ENCODE measurements at places on chromosomes 3 and 15.

GRCh38 chr15:98760975-98761374 lies 112.6 kb downstream of the IGF1R start:
- DNase-seq = no peak

DNA sequence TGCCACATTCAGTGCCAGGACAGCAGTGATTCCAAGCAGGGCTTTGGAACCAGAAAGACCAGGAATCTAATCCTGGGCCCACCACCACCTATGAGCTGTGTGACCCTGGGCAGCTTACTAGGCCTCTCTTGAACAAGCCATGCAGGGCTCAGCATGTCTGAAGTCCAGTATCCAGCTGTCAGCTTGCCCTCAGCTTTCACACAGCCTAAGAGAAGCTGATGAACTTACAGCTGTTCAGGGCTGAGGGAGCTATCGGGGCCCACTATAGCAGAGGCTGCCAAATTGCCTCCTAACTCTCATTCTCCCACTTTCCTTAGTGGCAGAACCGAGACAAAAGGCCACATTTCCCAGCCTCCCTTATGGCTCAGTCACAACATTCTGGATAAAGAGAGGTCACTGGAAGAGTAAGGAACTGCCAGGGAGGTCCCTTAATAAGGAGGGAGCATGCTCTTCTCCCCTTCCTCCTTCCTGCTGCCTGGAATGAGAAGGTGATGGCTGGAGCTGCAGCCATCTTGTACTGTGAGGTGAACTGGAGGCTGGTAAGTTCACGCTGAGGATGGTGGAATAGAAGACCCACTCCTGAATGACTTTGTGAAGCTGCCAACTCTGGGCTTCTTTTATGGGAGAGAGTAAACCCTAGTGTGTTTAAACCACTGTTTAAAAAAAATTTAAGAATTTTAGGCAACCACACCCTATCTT lies 34.5 kb downstream of the FEM1B start:
- no peak for DNase-seq

DNA sequence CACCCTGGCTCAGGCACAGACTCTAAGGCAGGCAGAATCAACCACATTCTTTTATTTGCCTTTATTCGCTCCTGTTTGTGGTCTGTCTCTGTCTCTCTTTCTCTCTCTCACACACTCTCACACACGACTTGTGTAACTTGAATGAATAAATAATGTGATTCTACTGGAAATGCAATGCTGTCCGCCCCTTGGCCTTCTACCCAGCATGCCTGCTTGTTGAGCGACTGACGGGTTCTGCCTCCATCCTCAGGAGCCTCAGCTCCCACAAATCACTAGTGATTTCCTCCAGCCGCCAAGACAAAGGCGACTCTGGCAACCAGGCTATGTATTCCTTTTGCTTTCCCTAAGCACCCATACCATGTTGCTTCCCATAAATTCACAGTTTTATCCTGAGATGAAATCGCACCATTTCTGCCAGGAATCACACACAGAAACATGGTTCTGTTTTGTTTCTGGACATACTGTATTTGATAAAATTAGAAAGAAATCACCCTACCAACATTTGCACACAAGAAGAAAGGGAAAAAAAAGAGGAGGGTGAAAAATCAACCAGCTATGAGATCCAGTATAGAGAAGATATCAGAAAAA lies 460.8 kb downstream of the MAGI1 start:
- no peak for DNase-seq

- no peak for DNase-seq
Measured at GRCh38 chr3:135532021-135532420, 433.5 kb upstream of the PPP2R3A start.

DNA sequence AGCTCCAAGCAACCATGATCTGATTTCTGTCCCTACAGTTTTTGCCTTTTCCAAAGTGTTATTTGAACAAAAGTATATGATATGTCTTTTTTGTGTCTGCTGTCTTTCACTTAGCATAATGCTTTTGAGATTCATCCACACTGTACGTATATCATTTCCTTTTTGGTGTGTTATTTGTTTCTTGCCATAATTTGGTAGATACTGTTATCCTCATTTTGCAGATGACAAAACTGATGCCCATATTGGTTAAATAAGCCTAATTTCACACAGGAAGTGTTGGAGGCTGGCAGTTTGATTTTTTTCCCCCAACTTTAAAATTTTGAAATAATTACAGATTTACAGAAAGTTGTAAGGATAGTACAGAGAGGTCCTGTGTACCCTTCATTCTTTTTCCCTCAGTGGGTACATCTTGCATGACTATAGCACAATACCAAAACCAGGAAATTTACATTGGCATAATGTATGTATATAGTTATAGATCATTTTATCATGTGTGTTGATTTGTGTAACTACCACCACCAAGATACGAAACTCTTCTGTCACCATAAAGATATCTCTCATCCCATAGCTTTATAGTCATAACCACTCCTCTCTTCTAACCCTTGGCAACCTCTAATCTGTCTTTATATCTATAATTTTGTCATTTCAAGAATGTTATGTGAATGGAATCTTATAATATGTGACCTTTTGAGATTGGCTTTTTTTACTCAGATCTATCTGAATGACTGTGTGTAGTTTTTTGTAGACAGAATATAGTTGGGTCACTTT lies 55.6 kb downstream of the RASA2 start:
- DNase-seq = no peak

DNA sequence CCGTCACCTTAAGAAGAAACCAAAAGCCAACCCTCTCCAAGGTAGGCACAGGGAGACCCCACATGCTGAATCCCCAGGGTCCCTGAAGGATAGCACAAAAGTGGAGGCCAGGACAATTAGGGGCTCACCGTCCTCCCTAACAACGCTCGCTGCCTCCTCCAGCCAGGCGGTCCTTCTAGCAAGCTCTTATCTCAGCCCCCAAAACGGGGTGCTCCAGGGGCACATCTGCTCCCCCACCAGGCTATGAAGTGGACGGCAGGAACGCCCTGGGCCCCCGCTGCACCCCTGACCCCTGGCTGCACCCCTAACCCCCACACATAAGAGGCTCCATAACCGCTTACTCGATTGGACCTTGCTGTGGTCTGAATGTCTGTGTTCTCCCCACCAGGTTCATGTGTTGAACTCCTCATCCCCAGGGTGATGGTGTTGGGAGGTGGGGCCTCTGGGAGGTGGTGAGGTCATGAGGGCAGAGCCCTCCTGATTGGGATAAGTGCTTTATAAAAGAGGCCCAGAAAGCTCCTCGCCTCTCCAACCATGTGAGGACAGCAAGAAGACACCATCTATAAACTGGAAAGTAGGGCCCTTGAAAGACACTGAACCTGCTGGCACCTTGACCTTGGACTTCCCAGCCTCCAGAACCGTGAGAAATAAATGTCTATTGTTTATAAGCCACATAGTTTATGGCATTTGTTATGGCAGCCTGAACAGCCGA lies 153.3 kb downstream of the NUP210 start:
- DNase-seq = no peak

DNA sequence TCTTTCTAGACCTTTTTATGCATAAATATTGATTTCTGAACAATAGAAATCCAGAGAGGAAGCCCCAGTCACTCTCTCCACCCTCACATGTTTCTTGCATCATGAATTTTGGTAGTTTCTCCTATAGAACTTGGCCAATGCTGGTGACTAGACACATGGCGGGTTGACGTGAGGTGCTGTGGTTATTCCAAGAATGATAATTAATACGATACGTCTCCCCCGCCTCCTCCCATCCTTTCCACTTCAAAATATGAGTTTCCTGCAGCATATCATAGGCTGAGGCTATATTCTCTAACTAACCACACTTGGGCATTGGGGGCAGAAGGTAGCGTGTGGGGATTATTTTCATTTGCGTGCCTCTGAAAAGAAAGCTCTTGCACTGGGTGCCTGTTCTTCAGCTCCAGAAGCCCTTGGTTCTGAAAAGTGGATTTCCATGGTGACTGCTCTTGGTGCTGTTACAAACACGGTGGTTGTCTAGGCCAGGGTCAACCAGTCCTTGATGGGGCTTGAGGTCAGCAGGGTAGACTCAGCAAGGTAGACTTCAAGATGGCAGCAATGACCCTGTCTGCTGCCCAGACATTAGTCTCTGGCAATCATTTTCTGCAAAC lies 5.3 kb downstream of the TNFSF10 start:
- DNase-seq = no peak

DNA sequence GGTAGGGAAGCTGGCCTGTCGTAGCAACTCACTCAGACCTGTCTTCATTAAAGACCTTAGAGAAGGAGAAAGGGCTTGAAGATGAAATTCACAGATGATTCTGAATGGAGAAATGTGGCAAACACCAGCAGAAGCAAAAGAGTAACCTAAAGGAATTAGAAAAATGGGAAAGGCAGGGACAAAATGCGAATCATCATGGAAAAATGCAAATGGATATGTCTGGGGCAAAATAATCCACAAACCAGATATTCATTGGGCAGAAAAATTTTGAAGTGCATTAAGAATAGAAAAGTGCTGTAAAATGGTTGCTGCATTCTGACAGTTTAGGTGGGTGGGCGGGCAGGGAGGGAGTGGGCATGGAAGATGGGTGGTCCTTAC lies 156.9 kb upstream of the RASGRP1 start:
- DNase-seq = no peak

DNA sequence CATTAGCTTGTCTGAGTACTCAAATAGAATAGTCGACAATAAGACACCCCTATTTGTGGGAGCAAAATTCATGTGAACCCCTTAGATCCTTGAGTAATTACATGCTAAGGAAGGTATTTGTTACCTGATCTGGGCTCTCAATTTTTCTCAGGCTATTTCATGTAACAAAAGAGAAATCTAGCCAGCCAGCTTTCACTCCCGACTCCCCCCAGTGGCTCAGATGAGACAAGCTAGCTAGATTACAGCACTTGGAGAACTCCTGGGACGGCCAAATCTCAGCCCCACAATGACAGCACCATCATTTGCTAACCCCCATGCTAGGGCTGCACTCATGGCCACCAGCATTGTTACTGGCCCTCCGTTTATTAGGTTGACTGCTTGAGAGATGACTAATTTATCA lies 41.3 kb downstream of the GLDN start:
- DNase-seq = no peak

DNA sequence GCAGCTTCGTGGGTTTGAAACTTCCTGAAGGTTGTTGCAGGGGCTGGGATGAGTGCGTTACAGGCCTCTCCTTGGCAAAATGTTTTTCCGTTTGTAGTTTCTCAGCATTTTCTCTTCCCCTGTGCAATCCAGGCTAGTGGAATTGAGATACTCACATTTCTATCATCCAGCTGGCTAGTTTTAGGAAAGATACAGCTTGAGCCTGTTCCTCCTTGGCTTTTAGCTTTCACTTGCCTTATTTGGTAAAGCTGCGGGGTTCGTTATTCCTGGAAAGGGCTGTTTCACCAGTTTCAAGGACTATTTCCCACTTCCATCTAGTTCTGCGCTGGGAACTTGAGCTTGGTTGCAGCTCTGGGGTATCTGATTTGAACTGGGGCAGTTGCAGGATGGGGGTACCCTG lies 90.3 kb downstream of the ITPR1 start:
- DNase-seq = no peak

GRCh38 chr3:136962927-136963326 lies 5.1 kb downstream of the IL20RB start:
- no peak for DNase-seq

- DNase-seq = no peak
Measured at GRCh38 chr15:37528432-37528831, 406.0 kb upstream of the TMCO5A start.

- DNase-seq = no peak
Measured at GRCh38 chr3:66355394-66355793, 134.6 kb downstream of the SLC25A26 start.

DNA sequence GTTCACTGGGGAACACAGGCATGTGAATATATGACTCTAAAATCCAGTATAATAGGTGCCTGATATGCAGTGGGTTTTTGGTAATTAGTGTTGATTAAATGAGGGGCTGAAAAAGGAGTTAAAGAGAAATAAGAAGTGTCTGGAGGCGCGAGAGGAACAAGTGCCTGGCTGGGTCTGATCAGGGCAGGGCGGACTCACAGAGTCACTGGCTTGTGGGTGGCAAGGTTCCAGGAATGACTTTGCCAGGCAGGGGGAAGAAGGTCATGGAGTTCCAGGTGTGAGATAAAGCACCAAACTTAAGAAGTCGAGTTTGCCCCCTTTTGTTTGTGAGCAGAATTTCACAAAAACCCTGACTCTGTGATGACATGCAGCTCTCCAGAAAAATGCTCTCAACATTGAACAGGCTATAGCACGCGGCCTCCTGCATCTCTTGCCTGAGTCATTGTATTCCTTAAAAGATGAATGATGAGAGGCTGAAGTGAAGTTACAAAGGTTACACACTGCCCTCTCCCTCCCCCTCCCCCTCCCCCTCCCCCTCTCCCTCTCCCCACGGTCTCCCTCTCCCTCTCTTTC lies 63.0 kb upstream of the LMCD1 start:
- DNase-seq = no peak

- no peak for DNase-seq
Measured at GRCh38 chr3:71345429-71346040, 238.0 kb downstream of the FOXP1 start.

- DNase-seq = no peak
Measured at GRCh38 chr3:81500039-81500438, 261.4 kb downstream of the GBE1 start.

DNA sequence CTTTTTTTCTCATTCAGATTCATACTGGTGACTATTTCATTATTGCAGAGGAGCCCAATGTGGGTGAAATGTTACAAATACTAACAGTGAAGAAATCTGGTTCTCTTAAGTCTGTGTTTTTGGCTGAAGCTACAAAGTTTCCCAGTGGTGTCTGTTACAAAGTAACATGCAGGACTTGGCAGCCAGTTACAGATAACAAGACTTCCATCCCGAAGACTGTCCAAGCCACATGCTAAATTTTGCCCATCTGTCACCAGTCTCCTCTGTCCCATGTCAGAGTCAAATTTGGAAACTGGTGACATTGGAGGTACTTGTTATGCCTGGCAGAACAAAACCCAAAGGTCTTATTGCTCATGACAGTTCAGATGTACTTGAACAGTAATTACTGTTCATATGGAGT lies 269.2 kb upstream of the GOLIM4 start:
- no peak for DNase-seq

GRCh38 chr3:69058180-69058946 lies 6.2 kb upstream of the TMF1 start:
- DNase-seq = no peak

DNA sequence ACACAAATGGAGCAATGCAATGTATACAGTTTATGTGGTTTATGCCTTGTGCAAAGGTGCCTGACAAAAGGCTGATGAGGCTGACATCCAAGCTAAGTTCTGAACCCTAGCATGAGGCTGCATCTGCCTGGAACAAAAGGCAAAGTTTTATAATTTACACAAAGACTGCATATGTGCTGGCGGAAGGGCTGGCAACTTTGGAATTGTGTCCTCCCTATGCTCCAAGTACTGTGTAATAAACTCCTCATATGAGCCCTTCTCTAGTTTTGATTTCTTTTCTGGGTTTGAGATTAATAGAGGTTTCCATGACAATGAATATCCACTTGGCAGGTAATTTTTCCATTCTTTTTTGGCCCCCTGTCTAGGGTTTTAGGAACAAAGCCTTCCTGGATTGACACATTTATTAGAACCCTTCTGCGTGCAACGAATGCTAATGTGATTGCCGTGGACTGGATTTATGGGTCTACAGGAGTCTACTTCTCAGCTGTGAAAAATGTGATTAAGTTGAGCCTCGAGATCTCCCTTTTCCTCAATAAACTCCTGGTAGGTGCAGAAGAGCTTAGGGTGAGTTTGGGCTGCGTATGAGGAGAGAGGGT lies 10.8 kb downstream of the PLA1A start:
- DNase-seq = no peak

All from activated gamma-delta T cell treated with anti-CD3 and anti-CD28 coated beads, Interleukin-2, amount 50 U/mL, for 16 hours (primary cell).